ENCODE measurements at places on chromosomes 3 and 15.

DNA sequence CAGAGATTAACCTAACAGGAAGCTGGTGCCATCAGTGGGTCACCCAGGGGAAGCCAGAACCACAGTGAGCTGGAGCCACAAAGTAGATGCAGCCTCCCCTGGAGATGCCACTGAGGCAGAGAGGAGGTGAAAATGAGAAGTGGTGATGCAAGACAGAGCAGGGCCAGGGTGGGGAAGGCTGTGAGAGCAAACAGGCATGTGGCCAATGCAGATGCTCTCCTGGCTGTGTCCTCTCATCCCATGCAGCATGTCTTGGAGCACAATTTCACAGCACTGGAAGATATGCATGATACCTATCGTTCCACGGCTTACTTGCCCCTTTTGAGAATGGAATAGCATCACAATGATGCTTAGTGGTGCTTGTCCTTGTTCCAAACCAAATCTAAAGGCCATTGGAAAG, 126.3 kb downstream of the ABHD5 start:
- no peak for DNase-seq

- peak; percentile 98 for DNase-seq
Measured at GRCh38 chr3:150319900-150320299, 88.2 kb upstream of the TSC22D2 start.

DNA sequence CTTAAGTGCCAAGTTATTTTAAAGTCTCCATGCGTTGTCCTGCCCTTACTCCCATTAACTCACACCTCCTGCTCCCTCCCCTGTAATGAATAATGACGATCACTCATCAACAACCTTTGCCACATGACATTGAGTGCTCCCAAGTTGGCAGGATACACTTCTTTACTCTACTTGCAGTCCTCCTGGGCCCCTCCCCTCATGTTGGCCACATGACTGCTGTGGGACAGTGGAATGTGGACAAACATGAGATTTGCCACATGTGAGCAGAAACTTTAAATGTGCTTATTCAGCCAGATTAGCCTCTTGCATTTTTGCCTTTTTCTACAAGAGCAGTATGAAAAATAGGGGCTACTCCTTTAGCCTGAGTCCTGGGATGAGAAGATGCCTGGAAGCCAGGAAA, 167.9 kb downstream of the DCLK3 start:
- no peak for DNase-seq

- no peak for DNase-seq
Measured at GRCh38 chr15:47955021-47955420, 165.8 kb upstream of the SLC24A5 start.

GRCh38 chr15:95558131-95558530, 772.4 kb upstream of the NR2F2 start:
- peak; percentile 87 for DNase-seq

DNA sequence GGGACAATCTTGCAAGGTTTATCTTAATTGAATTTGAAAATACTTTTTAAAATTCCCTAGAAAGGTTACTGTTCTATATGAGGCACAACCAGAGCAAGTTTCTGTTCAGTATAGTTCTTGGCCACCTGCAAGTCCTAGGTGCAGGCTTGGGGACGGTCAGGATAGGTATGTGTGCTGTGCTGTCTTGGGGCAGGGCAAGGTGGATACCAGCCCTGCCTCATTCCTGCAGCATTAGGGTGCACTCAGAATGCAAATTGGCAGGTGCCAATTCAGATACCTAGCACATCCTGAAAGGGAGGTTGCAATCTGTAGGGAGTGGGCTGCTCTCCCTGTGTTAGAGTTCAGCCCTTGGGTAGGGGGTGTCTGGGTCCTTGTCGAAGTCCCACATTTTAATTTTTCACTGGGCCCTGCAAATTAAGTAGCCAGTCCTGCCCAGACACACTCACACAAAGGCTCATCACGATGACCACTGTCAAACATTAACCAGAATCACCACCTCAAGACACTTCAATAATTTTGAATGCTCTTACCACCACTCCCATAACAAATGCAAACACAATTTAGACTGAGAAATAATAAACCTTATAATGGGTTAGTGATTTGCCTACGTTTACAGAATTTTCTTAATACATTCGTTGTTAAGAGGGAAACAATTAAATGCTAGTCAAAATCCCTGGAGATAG, 838.0 kb upstream of the NR2F2 start:
- peak; percentile 34 for DNase-seq

GRCh38 chr3:58351920-58352319, 19.2 kb downstream of the PXK start:
- no peak for DNase-seq

DNA sequence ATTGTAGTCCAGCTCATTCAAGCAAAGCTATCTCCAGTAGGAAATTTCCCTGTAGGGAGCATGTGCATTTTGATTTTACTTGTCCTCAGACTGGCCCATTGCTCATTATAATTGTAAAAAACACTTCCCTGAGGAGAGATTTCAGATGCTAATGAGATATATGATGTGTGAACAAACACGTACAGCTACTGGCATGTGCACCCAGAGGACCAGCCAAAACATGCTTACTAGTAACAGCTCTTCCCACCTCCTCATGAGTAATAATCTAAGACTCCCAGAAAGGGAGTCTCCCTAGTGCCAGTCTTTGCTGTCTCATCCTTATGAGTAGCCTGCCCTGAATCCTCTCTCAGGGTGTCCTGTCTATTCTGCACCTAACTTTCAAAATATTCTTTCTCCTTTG, 43.4 kb downstream of the FBXO22 start:
- peak; percentile 25 for DNase-seq

- no peak for DNase-seq
Measured at GRCh38 chr3:171970301-171970788, 69.0 kb upstream of the FNDC3B start.

GRCh38 chr3:52893723-52894122, 3.6 kb downstream of the STIMATE start:
- DNase-seq: no peak

- DNase-seq: peak; percentile 4
Measured at GRCh38 chr3:65425880-65426279, 612.8 kb downstream of the MAGI1 start.

GRCh38 chr3:193814166-193814892, 221.3 kb downstream of the OPA1 start:
- no peak for DNase-seq

DNA sequence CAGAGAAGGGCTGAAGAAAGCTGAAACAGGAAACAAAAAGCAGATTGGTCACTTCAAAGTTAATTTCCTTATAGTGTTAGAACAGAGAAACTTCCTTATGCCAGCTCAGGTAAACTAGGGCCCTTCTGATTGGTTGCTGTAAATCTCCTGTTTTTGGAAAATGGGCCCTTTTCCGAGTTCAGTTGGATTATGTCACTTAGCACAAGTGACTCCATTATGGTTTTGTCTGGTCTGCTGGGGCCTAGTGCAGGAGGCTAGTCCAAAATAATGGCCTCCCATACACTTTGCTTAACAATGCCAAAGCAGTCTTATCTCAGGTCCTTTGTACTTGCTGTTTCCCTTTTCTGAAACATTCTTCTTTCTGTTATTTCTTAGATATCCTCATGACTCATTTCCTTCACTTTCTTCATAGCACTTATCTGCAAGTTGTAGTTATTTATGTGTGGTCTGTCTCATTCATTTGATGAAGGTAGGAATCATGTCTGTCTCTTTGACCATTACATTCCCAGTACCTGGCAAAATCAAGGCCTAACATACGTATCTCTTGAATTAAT, 7.7 kb upstream of the DCP1A start:
- DNase-seq: peak; percentile 8

DNA sequence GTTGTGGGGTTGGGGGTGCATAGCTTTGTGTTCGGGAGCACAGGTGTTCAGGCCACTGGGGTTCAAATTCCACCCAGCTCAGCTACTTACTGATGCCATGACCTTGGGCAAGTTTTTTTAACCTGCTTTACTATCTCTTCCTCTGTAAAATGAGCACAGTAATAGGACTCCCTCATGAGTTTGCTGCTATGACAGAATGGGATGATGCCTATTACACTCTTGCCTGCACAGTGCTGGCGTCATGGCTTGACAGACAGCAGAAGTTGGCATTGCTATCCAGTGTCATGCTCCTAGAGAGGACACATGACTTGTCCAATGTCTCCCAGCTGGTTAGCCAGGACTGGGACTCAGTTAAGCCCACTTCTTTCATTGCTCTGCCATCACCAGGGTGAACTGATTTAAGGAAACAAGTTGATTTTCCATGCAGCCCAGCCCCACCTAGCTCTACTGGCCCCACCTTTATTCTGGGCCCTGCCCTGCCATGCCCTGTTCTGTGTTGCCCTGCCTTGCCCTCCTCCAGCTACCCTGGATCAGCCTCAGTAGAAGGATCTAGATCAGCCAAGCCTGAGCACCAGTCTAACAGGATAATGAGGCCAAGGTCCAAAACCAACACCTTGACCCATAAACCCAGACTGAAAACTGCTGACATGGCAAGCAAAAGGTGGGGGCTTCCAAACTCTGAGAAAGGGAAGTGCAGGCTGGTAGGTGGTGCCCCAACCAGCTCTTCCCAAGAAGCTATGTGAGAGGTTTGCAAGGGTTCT, 155.8 kb upstream of the ATP11B start:
- no peak for DNase-seq

GRCh38 chr3:16616083-16616482, 10.9 kb upstream of the DAZL start:
- DNase-seq: no peak

DNA sequence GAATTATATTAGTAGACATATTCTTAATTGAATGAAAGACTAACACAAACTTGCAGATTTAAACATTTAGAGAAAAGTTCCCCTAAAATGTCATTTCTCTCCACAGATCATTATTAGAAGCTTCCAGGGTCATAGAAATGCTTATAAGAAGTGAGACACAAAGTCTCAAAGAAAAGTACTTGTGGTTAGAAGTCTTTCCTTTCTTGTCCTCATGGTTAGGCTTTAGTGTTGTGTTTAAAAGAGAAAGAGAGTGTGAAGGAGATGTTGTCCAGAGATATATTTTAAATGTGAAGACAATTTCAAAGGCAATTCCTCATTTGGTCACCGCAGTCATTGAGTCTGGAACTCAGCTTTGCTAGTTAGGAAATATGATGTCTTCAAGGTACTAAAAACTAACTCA, 230.4 kb upstream of the ARPP21 start:
- no peak for DNase-seq

DNA sequence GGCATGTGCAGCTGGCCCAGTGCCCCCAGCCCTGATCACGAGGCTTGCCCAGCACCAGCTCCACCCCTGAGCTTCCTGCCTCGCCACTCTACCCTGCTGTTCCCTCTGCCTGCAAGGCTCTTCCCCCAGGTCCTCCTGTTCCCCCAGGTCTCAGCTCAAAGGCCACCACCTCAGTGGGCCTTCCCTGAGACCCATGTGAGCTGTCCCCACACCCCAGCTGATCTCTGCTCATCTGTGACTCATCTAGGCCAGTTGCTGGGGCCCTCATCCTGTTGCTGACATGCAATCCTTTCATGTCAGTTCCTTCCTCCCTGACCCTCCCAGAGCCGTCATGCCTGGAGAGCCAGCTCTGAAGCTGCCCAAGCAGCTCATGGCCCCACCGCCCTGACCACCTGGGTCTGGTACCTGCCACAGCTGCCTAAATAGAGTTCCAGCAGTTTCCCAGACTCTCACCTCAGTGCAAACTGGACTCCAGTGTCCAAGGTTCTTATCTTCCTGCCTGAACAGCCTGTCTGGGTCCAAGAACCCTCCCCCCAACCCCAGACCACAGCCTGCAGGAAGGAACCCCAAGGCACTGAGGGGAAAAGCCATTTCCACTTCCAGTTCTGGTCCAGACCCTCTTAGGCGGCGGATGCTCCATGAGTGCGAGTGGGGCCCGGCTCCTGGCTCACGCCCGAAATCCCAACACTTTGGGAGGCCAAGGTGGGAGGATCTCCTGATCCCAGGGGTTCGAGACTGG, 116.6 kb upstream of the IQSEC1 start:
- peak; percentile 84 for DNase-seq

DNA sequence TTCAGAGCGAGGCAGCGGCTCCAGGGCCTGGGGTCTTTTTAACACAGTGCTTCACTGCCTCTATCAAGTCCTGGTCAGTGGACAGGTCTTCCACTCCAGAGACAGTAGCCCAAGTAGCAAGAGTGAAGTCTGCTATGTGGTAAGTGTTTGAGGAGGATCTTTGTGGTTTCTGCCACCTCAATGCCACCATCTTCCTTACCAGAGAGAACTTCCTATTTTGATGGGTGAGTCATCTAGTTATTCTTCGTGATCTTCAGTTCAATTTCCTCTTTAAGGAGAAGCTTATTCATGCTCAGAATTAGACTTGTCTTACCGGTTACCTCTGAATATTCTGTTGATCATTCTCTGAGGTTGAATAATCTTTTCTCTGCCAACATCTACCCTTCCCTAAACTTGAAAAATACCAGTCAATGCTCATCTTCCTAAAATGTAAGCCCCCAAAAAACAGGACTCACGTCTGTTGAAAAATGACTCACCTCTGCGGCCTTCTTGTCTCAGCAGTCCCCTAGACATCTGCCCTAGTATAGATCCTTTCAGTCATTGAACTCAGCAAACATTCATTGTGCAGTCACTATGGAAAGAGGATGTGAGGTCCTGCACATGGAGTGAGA, 32.2 kb upstream of the BCL6 start:
- peak; percentile 90 for DNase-seq

DNA sequence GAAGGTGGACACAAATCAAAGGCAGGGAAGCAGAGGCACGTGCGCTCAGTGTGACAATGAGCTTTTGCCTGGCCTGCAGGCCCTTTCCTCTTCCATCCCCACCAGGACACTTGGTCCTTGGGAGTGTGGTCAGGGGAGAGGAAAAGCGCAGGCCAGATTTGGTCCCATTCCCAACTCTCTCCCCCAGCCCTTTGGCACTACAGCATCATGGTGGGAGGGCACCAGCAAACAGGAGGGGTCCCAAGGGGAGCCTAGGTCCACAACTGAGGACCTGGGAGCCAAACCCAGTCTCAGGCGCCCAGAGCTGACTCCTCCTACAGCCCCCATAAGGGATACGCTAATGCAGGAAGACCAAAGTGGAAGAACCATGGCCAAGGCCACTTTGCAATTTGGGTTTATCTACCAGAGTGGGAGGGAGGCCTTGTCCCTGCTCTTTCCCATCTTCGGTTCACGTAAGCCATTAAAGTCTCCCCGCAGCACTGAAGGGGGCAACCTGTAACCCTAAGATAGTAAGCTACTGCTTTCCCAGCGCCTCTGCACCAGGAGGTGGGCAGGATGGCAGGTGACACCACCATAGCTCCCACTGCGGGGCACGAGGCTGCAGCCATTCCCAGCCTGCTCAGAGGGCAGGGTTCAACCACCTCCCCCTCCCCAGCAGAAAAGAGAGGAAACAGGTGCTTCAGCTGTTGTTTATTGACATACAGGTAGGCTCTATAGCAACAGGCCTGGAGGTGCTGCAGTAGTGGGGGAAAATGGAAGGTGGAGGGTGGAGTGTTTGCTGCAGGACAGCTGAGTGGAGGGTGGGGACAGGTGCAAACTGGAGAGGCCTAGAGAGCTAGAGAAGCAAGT, 993 bp upstream of the GRAMD2A start:
- DNase-seq: no peak

DNA sequence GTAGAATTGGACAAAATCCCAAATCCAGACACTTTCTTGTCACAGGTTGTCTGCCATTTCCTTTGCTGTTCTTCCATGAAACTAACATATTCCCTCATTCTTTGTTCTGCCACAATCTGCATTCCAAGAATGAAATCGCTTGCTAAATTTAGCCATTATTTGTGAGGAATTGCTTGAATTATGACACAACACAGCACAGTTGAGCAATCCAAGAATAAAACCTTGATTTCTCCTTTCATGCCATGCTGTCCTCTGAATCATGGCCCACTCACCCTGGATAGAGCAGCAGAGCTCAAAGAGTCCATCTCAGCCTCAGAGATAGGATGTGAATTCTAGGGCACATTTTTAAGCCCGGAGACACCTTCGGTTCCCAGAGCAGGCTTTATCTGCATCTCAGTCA, 35.2 kb upstream of the GREM1 start:
- peak; percentile 73 for DNase-seq

Measured in PC-3 (cell line).